ENCODE measurements at places on chromosomes 2 and 18.

DNA sequence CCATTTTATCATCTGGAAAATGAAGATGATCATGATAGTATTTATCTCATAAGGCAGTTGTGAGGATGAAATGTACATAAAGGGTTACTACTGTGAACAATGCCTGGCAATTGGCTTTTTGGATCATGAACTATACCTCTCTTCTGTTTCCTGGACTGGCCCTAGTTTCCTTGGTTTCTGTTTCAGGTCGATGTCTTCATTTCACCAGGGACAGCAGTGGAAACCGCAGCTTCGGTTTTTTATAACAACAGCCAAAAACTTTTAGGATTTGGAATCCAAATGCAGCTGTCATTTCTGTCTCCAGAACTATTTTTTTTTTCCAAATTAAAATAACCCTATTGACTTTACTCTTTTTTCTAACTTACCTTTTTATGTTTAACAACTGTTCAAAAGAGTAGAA lies 425.1 kb downstream of the RND3 start:
- DNase-seq, result no peak

- DNase-seq, result no peak
These were observed 1336.2 kb upstream of the NRXN1 start for GRCh38 chr2:52368141-52368540.

DNA sequence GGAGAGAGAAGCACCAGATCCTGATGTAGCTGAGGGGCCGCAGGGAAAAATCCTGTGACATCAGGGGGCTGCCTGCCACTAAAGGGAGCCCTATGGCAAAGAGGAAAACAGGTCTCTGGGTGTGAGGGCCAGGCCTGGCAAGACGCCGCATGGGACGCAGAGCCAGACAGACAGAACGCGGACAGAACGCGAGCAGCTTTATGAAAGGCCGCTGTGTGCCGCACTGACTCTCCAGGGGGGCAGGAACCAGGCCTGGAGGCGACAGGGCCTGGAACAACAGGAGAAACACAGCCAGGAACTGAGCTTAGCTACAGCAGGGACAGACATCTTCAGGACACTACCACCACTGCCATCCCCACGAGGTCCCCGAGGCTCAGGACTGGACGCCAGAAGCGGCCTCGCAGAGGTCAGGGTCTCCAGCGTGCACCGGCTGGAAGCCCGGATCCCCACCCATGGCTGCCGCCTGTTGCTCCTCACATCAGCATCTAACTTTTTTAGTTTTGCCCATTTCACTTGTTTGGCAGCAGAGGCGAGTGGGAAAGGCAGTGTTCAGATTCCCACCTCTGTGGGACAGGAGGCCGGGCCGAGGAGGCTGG lies 131.6 kb downstream of the VAPA start:
- no peak for DNase-seq

DNA sequence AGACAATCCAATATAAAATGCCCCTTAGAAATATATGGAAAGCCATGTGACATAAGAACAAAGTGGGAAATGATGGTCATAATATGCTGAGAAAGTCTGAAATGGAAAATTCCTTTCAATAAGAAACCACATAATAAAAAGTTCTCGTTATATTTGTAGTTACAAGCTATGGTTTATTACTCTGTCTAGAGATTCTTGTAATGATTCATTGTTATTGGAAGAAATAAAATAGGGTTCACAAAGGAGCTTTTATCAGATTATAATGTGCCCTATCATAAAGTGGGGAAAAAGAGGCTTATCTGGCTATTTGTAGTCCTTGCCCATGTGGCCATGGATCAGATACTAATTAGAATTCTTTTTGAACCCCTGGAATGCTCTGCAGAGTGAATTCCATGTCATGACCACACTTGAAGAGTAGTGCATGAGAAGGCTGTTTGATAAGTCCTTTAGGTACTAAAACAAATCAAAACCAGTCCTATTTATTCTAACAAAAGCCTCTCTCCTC lies 420.7 kb upstream of the NRP2 start:
- no peak for DNase-seq

- DNase-seq, result no peak
These were observed 33.4 kb upstream of the ZNF396 start for GRCh38 chr18:35410561-35410960.

DNA sequence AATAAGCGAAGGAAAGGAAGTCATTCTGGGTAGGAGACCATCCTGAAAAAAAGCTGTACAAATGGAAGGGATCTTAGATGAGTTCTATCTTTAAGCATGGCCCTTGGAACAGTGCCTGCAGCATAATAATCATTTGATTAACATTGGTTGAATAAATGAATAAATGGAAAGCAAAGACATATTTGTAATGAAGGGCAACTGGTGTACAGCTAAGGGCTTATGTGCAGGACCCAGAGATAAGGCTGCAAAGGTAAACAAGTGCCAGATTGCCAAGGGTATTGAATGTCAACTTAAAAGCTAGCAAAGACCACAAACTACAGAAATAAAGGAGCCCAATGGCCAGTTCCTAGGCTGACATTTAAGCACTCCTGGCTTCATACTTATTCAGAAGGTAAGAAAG lies 19.4 kb downstream of the IMMT start:
- no peak for DNase-seq

GRCh38 chr2:55138014-55138881 lies 88.0 kb upstream of the RTN4 start:
- DNase-seq, result no peak

DNA sequence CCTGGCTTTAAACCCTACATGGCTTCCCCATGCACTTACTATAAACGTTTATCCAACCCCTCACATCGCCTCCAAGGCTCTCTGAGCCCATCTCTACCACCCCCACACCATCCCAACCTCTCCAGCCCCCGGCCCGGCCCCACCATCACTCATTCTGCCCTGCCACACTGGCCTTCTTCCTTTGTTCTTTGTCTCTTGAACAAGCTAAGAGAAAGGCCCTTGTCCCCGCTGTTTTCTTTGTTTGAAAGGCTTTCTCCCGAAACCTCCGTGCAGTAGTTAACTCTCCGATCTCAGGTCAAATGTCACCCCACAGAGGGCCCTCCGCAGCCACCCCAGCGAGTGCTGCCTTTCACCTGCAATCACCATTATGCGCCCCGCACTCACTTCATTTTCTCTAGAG lies 100.4 kb downstream of the AFF3 start:
- DNase-seq, result no peak

DNA sequence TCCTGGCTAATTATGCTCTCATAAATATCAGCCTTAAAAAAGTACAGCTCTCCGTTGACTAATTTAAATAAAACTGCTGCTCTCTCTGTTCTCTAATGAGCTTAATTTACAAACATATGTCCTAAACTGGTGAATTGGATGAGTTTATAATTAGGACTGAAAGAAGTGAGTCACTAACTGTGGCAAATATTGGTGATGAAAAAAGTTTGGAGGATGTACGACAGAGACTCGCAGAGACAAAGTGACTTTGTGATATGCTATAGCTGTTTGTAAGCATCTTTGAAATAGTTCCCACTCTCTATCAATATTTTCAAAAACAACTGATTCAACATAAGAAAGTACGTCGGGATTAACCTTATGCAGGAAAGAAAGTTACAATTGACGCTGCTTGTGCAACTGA lies 138.9 kb upstream of the TMEFF2 start:
- no peak for DNase-seq

- DNase-seq, result no peak
These were observed 73.7 kb downstream of the SP3 start for GRCh38 chr2:173891315-173892037.

DNA sequence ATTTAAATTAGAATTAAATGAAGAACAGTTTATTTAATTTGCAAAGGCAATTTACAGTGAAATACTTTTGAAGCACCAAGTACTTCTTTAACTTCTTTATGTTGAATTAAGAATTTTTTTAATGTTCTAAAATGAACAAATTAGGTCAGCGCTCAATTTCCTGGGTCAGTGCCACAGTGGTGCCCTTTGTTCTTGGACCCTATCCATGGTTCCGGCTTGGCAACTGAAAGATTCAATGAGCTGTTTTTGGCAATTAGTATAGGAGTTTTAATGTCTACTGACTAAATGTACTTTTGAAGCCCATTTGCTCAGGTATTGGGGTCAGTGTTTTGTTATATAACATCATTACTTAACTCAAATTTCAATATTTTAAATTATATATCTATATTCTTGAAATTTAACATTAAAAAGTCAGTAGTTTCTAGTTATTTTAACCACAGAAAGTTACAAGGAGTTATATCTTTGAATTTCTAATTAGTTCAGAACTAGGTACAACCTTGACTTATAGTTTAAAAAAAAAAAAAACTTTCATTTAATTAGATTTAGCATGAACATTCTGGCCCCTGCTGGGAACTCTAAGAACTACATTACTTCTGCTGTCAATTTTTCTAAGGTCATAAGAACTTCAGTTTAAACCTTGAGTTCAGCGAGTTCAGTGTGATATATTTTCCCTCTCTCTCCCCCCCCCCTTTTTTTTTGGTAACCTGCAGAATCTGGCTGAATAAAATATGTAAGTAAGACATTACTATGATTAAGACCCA lies 7.6 kb upstream of the MSTN start:
- no peak for DNase-seq

- DNase-seq, result no peak
These were observed 139.5 kb upstream of the SPHKAP start for GRCh38 chr2:228321015-228321414.

- no peak for DNase-seq
These were observed 225.6 kb downstream of the CMPK2 start for GRCh38 chr2:6639929-6640620.

DNA sequence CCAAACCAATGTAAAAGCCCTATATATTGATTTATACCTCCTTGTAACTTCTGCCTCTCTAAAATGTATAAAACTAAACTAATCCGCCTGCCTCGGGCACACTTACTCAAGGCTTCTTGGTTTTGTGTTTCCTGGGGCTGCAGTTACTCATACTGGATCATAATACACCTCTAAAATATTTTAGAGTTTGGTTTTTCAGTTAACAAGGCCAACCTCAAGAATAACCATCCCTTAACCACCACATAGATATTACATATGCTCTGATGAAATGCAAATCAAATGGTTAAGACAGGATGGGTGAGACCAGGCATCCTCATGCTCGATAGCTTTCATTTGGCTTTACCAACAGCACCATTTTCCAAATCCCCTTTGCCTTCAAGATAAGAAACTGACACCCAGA lies 46.4 kb downstream of the UXS1 start:
- DNase-seq, result no peak

DNA sequence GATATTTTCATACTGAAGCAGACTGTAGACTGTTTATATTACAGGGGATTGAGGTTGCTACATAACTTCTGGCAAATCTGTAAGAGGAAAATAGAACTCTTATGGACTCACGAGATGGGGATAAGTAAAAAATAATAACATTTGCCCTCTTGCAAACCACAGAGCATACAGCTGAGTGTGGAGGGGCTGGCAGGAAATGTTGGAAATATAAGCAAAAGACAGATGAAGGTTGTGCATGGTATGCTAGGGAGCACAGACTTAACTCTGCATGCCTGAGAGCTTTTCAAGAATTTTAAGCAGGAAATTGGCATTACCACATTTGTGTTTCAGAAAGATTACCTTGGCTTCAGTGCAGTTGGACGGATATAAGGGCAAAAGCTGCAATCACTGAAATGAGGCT lies 411.1 kb downstream of the RAD51AP2 start:
- DNase-seq, result no peak

- no peak for DNase-seq
These were observed 167.1 kb downstream of the RTP5 start for GRCh38 chr2:242036653-242036950.

- DNase-seq, result no peak
These were observed 278.3 kb downstream of the NAPG start for GRCh38 chr18:10804126-10804525.

DNA sequence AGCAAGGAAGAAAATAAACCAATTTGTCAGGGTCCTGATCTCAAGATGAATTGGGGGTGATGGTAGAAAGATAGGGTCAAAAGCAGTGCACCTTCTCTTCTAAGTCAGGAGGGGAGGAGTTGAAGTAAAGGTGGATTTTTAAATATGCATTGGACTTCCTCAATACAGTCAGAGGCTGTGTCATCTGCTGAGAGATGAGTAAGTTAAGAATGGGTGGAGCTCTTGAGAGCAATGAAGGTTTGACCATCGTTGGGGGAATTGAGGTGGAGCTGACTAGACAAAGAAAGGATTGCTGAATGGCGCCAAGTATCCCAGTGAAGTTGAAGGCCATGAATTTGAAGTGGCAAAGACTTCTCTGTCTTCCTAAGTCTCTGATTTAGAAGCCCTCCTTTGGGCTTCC lies 18.4 kb upstream of the CPO start:
- no peak for DNase-seq

DNA sequence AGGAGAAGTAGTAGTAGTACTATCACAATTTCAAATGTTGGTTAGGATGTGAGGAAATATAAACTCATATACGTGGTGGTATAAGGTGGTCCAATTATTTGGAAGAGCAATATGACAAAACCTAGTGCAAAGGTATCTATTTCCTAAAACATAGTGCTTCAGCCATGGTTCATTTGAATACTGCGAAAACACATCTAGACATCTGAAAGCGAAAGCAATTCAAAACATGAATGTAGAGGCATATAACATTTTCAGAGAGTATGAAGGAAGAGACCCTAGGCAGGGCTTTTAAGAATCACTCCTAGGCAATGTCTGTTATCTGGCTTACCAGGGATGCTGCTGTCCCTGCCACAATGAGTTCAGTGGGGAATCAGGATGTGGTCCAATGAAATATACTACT lies 1085.8 kb downstream of the TDRD15 start:
- no peak for DNase-seq

DNA sequence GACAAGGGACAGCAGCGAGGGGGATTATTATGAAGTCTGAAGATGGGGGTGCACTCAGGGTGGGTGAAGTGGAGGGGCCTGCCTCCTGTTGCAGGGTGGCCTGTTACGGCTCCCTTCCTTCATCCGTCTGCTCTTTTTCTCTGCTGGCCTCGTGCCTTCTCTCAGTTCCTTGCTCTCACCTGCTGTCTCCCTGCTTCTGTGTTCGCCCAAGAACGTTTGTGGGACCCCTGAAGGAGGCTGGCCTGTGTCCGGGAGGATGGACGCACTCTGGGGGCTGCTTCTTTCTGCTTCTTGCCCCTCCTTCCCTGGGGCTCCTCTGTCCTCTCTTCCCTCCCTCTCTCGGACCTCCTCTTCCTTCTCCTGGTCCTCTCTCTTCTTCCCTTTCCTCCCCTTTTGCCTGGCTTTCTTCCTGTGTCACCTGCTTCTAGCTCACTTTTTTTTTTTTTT lies 13.8 kb downstream of the MROH2A start:
- DNase-seq, result no peak

GRCh38 chr2:26692279-26692896 lies at the start of gene KCNK3:
TSS of gene KCNK3 (plus strand) at chr2:26692722. CDS start at chr2:26692876, 154 bp downstream.
- DNase-seq, result no peak

GRCh38 chr2:220891405-220891804 lies 680.7 kb downstream of the EPHA4 start:
- DNase-seq, result peak; percentile 16

GRCh38 chr2:25149646-25150045 lies 18.7 kb downstream of the POMC start:
- DNase-seq, result no peak

GRCh38 chr2:240438810-240439697 lies 3.6 kb downstream of the GPC1 start:
- DNase-seq, result no peak

DNA sequence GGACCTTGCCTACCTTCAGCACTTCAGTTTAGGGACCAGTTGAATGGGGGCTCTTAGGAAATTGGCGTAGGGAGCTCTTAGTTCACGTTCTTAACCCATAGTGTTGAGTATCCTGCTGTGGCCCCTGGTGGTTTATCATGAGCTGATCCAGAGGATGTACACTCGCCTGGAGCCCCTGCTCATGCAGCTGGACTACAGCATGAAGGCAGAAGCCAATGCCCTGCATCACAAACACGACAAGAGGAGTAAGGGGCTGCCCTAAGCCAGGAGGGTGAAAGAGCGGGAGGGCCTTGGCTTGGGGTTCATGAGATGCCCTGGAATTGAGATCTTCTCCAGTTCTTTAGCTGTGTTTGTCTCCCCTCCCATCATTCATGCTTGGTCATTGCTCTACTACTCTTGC lies 2.9 kb downstream of the RETREG2 start:
- no peak for DNase-seq
